Activated CD8-positive, alpha-beta T cell treated with anti-CD3 and anti-CD28 coated beads, Interleukin-2, amount 10 ng/mL, durations not matched to agents 7 days and 5 days (primary cell): ENCODE measurements at places on chromosomes 11 and 22. TPM values are rescaled to one million over a fixed set of nuclear protein-coding genes. Genes with fewer than 3 reads are reported as not detected.

SORL1 gene
- total RNA-seq: 107 TPM

OR8B3 gene
- not detected for total RNA-seq

NOX4 gene
- total RNA-seq: not detected

KRTAP5-7 gene
- total RNA-seq: not detected

STARD10 gene
- 4.0 TPM for total RNA-seq

- H3K27ac ChIP-seq: no peak overlapping the region
- no peaks in the 10 kb centered on the region for H3K36me3 ChIP-seq
- peaks cover 27% of the 10 kb centered on the region for H3K27me3 ChIP-seq
- DNase-seq: no peak
- no peak overlapping the region for H3K4me3 ChIP-seq
- no peaks in the 10 kb centered on the region for H3K4me1 ChIP-seq
Observed at GRCh38 chr11:77267962-77268361, 33.5 kb downstream of the GDPD4 start.

- H3K27ac ChIP-seq: peak overlapping the region; percentile 82
- peak; percentile 63 for DNase-seq
- H3K27me3 ChIP-seq: no peaks in the 10 kb centered on the region
- H3K36me3 ChIP-seq: peaks cover 16% of the 10 kb centered on the region
- H3K4me1 ChIP-seq: peaks cover 63% of the 10 kb centered on the region
Observed at GRCh38 chr11:692824-693414, 2.1 kb downstream of the DEAF1 start.

- H3K4me1 ChIP-seq: no peaks in the 10 kb centered on the region
- DNase-seq: no peak
- H3K27ac ChIP-seq: no peak overlapping the region
- peaks cover 2% of the 10 kb centered on the region for H3K27me3 ChIP-seq
- H3K4me3 ChIP-seq: no peak overlapping the region
Observed at GRCh38 chr11:117547195-117547850, 219.7 kb downstream of the CEP164 start.

DNA sequence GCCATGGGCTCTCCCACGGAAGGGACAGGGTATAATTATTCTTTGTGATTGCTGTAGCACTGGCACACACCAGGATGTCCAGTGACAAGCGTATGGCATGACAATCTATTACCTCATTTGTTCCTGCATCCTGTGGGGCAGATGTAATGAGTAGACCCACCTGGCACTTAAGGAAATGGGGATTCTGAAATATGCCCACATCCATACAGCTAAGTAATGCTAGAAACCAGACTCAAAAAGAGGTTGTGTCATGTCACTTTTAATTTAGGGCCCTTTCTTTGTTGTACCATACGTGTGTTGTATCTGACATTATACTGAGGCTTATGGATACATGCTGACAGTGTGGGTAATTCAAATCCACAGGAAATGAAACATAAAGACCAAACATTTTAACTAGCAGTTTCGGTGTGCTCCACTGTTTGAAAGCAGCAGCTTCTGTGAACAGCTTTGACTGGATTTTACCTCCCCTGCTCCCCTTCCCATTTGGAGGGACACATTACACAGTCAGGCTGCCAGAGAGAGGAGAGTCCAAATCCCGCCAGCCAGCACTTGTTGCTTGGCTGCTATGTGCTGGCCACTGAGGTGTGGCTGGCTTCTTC is 21.2 kb downstream of the GRAMD1B start:
- peak overlapping the region; percentile 82 for H3K27ac ChIP-seq
- H3K4me1 ChIP-seq: peaks cover 74% of the 10 kb centered on the region
- no peaks in the 10 kb centered on the region for H3K27me3 ChIP-seq

- no peak for DNase-seq
- H3K27me3 ChIP-seq: peaks cover 2% of the 10 kb centered on the region
- H3K4me3 ChIP-seq: no peak overlapping the region
- no peaks in the 10 kb centered on the region for H3K36me3 ChIP-seq
- no peaks in the 10 kb centered on the region for H3K4me1 ChIP-seq
- H3K27ac ChIP-seq: no peak overlapping the region
Observed at GRCh38 chr11:93225662-93226061, 27.9 kb upstream of the SLC36A4 start.

- no peaks in the 10 kb centered on the region for H3K4me1 ChIP-seq
- no peak overlapping the region for H3K27ac ChIP-seq
- H3K4me3 ChIP-seq: no peak overlapping the region
- no peak for DNase-seq
Observed at GRCh38 chr11:117535850-117536411, 208.3 kb downstream of the CEP164 start.

GRCh38 chr11:4607096-4607495 is 935 bp downstream of the TRIM68 start:
- no peaks in the 10 kb centered on the region for H3K27me3 ChIP-seq
- H3K36me3 ChIP-seq: peaks cover 15% of the 10 kb centered on the region
- H3K27ac ChIP-seq: peak overlapping the region; percentile 91
- peak overlapping the region; percentile 92 for H3K4me3 ChIP-seq

- H3K27me3 ChIP-seq: peaks cover 2% of the 10 kb centered on the region
- no peak overlapping the region for H3K27ac ChIP-seq
- DNase-seq: no peak
- H3K36me3 ChIP-seq: no peaks in the 10 kb centered on the region
- H3K4me3 ChIP-seq: no peak overlapping the region
Observed at GRCh38 chr11:13889552-13890249, 72.8 kb upstream of the SPON1 start.

- H3K36me3 ChIP-seq: peaks cover 6% of the 10 kb centered on the region
- H3K27ac ChIP-seq: no peak overlapping the region
- H3K4me1 ChIP-seq: no peaks in the 10 kb centered on the region
- no peaks in the 10 kb centered on the region for H3K27me3 ChIP-seq
- H3K4me3 ChIP-seq: no peak overlapping the region
Observed at GRCh38 chr11:126405906-126406305, 50.4 kb downstream of the ST3GAL4 start.

DNA sequence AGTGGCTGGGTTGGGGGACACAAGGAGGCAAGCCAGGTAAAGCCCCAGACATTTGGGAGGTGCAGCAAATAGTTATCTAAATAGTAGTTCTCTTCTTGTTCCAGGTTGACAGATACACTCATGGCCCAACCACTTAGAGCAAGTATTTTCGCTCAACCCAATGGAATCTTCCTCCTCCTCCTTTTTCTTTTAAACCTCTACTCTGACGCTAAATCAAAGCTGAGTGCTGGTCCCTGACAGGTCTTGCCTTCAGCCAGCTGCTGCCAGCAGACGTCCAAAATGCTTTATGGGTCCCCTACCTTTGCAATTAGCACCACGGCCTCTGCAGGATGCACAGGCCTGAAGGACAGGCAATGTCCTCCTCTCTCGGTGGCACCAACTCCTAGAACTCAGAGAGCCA is 558.5 kb downstream of the MIAT start:
- no peak for DNase-seq
- H3K36me3 ChIP-seq: no peaks in the 10 kb centered on the region
- H3K27ac ChIP-seq: no peak overlapping the region
- H3K4me1 ChIP-seq: no peaks in the 10 kb centered on the region
